Activated CD4-positive, alpha-beta T cell treated with anti-CD3 and anti-CD28 coated beads for 36 hours (primary cell): ENCODE measurements at places on chromosomes 11 and 22. TPM values are rescaled to one million over a fixed set of nuclear protein-coding genes. Genes with fewer than 3 reads are reported as not detected.

E2F8 gene
- 22.2 TPM for total RNA-seq

DLG2 gene
- total RNA-seq = 2.1 TPM

- DNase-seq = no peak
These were observed 14.7 kb downstream of the KCNQ1OT1 start for GRCh38 chr11:2685051-2685450.

GRCh38 chr22:29093501-29094300 is 20.9 kb downstream of the KREMEN1 start:
- no peak for DNase-seq

- no peak for DNase-seq
These were observed 65.4 kb upstream of the BLID start for GRCh38 chr11:122181372-122181771.

GRCh38 chr11:14417617-14418374 is 58.8 kb upstream of the RRAS2 start:
- no peak for DNase-seq

- no peak for DNase-seq
These were observed 18.8 kb upstream of the P4HA3 start for GRCh38 chr11:74330075-74330858.

GRCh38 chr11:34240150-34240494 is 117.7 kb downstream of the ABTB2 start:
- DNase-seq = no peak

- no peak for DNase-seq
These were observed 396.6 kb downstream of the TENM4 start for GRCh38 chr11:79044201-79044600.

DNA sequence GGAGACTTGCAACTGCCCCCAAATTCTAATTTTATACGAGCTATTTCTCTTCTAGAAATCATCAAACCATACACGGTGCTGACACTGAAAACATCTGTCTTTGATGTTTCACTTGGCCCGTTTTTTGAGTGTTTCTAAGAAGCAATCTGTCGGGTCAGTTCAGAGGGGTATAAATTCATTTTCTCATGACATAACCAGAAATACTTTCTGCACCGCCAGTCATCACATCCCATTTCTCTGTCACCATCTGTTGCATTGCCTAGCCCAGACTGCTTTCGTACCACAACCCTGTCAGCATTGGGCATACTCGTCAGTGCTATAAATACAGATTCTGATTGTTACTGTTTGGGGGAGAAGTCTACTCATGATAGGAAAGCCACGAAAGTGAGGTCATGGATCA is 63.1 kb upstream of the CCDC90B start:
- DNase-seq = no peak

GRCh38 chr11:46387919-46388618 is 3.5 kb downstream of the CHRM4 start:
- DNase-seq = peak; percentile 32
